Glomerular endothelial cell (primary cell): ENCODE measurements at places on chromosomes 3 and 15. TPM values are rescaled to one million over a fixed set of nuclear protein-coding genes. Genes with fewer than 3 reads are reported as not detected.

GRCh38 chr3:168714609-168715240, 619.0 kb upstream of the GOLIM4 start:
- no peak for DNase-seq

GRCh38 chr3:78633626-78634025, 1134.2 kb downstream of the ROBO1 start:
- DNase-seq = no peak

DNA sequence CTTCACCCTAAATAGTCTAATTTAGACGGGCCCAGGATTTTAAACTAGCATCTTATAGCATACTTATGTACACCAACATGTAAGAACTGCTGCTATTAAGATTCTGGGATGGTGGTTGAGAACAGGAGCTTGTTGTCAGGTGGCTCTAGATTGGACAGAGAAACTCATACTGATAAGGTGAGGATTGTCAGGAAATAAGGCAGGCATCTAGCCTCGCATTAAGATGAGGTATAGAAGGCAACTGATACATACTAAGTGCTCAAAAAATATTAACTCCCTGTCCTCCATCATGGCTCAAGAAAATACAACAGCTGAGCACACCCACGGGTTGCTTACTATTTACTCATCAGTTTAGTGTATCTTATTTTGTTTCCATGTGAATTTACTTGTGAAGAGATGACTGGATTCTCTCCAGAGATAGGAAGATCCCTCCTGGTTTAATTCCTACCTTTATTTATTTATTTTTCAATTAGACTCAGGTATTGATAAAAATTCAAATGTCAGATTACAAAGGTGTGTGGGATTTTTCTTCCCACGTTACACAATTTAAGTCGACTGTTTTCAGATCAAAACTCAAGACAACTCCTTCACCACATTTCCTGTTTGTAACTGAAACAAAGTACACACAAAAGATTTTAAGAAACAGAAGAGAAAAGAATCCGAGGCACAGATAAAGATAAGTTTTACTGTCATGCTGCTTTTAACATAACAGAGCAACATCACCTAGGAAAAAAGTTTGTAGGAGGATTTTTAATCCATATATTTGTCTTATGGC, at the start of gene TRAT1:
Gene TRAT1 (plus strand): TSS at position 664 of the 775 bp plus-strand sequence. CDS start 142 bp downstream, outside the sequence.
- DNase-seq = no peak

GRCh38 chr15:60195611-60196010, 191.5 kb downstream of the FOXB1 start:
- no peak for DNase-seq

GRCh38 chr3:179898024-179898423, 138.7 kb downstream of the PEX5L start:
- DNase-seq = peak; percentile 14

- DNase-seq = no peak
Observed at GRCh38 chr3:124787476-124788195, 57.4 kb downstream of the UMPS start.

DNA sequence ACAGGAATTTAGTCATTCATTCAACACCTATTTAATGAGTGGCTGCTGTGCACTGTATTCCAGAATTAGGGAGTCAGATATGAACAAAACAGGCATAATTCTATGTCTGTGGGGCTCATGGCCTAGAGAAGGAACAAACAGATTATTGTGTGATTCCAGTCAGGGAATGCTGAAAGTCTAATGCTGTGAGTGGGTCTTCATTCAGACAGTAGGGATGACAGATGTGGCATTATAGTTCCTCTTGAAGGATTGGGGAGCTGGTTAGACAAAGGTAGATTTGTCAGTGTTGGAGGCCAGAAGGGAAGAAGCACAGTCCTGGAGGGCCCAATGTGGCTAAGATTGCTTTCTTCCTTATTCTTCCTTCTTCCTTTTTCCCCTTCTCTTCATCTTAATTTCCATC, 226.4 kb upstream of the EIF1B start:
- DNase-seq = no peak

The LDHAL6B gene
- not detected in 2 replicates for total RNA-seq

The FAIM gene
- 9.2 and 9.3 TPM in 2 replicates for total RNA-seq
